ENCODE measurements at places on chromosomes 5 and 9. TPM values are rescaled to one million over a fixed set of nuclear protein-coding genes. Genes with fewer than 3 reads are reported as not detected.

PCDHGB5 gene
- 13.2 TPM for total RNA-seq

PCDHA1 gene
- total RNA-seq = not detected

PLEKHG4B gene
- total RNA-seq = not detected

SEC16A gene
- 34.5 TPM for total RNA-seq

AGXT2 gene
- not detected for total RNA-seq

WDR31 gene
- total RNA-seq = 0.97 TPM

SLC36A2 gene
- not detected for total RNA-seq

TRIM36 gene
- 0.13 TPM for total RNA-seq

BRD8 gene
- total RNA-seq = 49.5 TPM

DMRT3 gene
- total RNA-seq = not detected

PCDHB7 gene
- total RNA-seq = 0.89 TPM

CCL19 gene
- not detected for total RNA-seq

ATP10B gene
- total RNA-seq = not detected

DRD1 gene
- total RNA-seq = not detected

GPSM1 gene
- 51.6 TPM for total RNA-seq

TTC23L gene
- not detected for total RNA-seq

FCN1 gene
- total RNA-seq = not detected

CYSRT1 gene
- total RNA-seq = 0.43 TPM

MYMK gene
- total RNA-seq = not detected

RAB14 gene
- 28.8 TPM for total RNA-seq

AFAP1L1 gene
- total RNA-seq = 0.38 TPM

PCDHGB1 gene
- 0.25 TPM for total RNA-seq

PLAA gene
- 27.5 TPM for total RNA-seq

PRRX2 gene
- total RNA-seq = 145 TPM

ARID3C gene
- total RNA-seq = 0.11 TPM

GAPT gene
- not detected for total RNA-seq

KLF9 gene
- 14.3 TPM for total RNA-seq

PLPP6 gene
- total RNA-seq = 7.9 TPM

CERCAM gene
- 525 TPM for total RNA-seq

KIF12 gene
- not detected for total RNA-seq

SPATA6L gene
- total RNA-seq = 0.65 TPM

C7 gene
- total RNA-seq = not detected

ECM2 gene
- total RNA-seq = 5.4 TPM

PCDHGA9 gene
- 2.6 TPM for total RNA-seq

RAB3C gene
- not detected for total RNA-seq

IFNW1 gene
- not detected for total RNA-seq

IRX2 gene
- total RNA-seq = 38.1 TPM

RGP1 gene
- total RNA-seq = 19.1 TPM

TMEM232 gene
- 1.3 TPM for total RNA-seq

CDH18 gene
- 0.22 TPM for total RNA-seq

PCDHB8 gene
- total RNA-seq = 2.9 TPM

WDR38 gene
- total RNA-seq = not detected

CEL gene
- 0.22 TPM for total RNA-seq

PCDHAC1 gene
- not detected for total RNA-seq

PTGR1 gene
- 74.9 TPM for total RNA-seq

PLCXD3 gene
- total RNA-seq = 0.22 TPM

NTNG2 gene
- total RNA-seq = 2.5 TPM

IL9 gene
- not detected for total RNA-seq

BNC2 gene
- 18.5 TPM for total RNA-seq

OSMR gene
- total RNA-seq = 70.8 TPM

IFNK gene
- not detected for total RNA-seq

SAPCD2 gene
- 5.4 TPM for total RNA-seq

SYK gene
- not detected for total RNA-seq

NXNL2 gene
- 3.1 TPM for total RNA-seq

NLN gene
- 58.3 TPM for total RNA-seq

SMC2 gene
- 13.4 TPM for total RNA-seq

ACOT12 gene
- not detected for total RNA-seq

AFF4 gene
- 51.9 TPM for total RNA-seq

Data from GM23248 (cell line).